WERI-Rb-1 (cell line): ENCODE measurements at places on chromosomes 1 and 21.

- DNase-seq = no peak
These were observed 126.5 kb downstream of the ADSS2 start for GRCh38 chr1:244325056-244325758.

DNA sequence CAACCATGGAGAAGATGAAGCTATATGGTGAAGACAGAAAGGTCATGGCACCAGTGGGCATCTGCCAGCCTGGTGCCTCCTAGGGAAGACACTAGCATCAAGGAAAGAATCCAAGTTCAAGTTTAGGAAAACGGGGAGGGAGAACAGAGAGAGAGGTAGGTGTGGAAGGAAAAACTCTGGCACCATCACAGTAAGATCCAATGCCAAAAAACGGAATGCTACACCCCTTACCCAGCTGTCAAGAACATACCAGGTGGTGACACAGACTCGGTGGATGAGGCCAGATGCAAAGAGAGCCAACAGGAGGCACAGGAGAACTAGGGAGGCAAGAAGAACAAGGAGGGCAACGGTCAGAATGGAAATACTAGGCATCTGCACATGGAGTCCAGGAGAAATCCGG lies 3.6 kb downstream of the KRTCAP2 start:
- peak; percentile 3 for DNase-seq

- DNase-seq = no peak
These were observed 19.5 kb upstream of the TSNAX start for GRCh38 chr1:231508941-231509340.

- DNase-seq = no peak
These were observed 226.0 kb upstream of the KAZN start for GRCh38 chr1:14372526-14372925.

- no peak for DNase-seq
These were observed 19.8 kb downstream of the ATP1A1 start for GRCh38 chr1:116392717-116393404.

GRCh38 chr1:27285274-27285660 lies 36.7 kb upstream of the TMEM222 start:
- DNase-seq = no peak

DNA sequence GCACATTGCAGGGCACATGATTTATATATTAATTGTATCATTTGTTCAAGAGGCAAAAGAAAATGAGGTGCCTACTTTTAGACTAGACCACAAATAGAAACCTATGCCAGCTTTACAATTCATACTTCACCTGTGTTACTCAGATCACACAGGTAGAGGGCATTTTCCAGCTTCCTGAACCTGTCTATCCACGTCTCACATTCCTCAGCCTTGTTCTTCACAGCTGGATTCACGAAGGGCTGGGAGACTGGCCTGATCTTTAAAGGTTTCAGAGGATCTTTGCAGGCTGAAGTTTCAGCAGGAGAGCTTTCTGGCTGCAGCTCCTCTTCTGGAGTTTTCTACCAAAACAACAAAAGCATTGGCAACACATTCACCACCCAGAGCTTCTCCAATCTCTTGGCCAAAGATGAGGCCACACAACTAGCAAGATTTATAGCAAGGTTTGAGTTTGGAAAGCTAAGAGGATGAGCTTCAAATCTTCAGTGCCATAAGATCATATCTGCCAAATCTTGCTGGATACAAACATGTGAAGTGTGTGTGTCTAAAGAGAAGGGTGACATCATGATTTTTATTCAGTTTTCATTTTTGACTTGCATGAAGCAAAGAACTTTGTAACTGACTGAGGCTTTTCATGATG lies 71.0 kb upstream of the CYP2J2 start:
- DNase-seq = no peak

- DNase-seq = peak; percentile 83
These were observed 10.7 kb downstream of the PIGR start for GRCh38 chr1:206935491-206936067.

GRCh38 chr21:38389896-38390295 lies 108.4 kb downstream of the ERG start:
- no peak for DNase-seq

- DNase-seq = no peak
These were observed 890.3 kb upstream of the ADGRL2 start for GRCh38 chr1:80910426-80910825.

DNA sequence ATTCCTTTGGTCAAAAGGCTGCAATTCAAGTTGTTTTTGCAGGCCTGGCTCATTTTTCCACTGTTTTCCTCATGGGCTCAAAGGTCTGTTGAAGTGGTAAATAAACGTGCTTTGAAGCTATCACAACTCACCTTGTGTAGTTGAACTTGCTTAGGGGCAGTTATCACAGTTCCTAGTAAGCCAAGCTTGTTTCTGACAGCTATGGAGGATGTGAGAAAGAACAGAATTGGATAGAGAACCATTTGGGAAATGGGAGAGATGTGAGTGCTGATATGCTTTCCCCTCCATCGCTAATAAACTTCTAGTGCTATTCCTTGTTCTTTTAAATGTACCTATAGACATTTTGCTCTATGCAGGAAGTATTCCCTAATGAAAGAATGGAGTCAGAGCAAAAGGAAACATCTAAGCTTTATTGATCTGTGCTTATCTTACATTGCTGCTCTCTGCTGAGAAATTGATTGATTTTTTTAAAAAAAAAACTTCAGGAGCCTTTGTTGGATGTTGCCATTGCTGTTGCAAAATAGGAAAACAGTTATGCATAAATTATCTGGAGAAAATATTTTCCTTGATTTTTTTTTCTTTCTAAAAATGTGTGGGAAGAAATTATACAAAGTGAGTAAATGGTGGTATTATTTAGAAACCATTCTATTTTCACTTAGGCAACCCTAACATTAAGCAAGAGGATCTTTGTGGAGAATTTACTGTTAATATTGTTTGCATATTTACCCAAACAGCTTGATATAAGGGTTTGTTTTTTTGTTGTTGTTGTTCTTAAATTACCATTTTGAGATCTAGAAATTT lies 118.2 kb downstream of the MAGI3 start:
- no peak for DNase-seq

DNA sequence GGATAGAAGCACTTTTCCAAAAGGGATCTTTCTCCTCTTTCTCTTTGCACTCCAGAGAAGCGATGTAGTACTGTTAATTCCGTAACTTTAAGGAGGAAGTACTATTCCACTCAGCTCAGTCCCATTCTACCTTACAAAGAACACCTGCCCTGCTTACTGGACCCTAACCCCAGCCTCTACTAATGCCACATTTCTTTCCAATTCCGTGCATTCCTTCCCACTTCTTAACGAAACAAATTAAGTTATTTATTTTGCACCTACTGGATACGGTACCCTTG lies 511 bp downstream of the NDC1 start:
- no peak for DNase-seq

DNA sequence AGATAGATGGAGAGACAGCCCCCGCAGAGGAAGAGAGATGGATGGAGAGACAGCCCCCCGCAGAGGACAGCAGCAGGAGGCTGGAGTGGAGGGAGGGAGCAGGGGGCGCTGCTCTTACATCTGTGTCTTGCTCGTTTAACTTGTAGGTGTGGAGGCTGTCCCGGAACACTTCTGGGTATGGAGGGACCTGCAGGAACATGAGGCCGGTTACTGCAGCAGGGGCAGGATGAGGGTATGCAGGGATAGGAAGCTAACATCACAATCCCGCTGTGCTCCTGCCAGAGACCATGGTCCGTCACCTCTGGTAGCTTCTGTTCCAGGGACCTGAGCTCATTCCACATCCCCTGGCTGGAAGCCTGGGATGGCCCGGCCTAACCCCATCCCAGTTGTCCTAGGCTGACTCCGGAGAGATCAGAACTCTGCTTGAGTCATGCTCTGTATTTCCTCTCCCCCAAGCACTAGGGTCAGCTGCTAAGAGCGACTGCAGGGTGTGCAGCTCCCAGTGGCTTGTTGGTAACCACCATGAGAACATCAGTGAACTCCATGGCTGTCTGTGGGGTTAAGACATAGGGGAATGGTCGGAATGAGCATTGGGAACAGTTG lies 36.7 kb upstream of the GOLT1A start:
- peak; percentile 61 for DNase-seq

- DNase-seq = no peak
These were observed 135.7 kb upstream of the TIAM1 start for GRCh38 chr21:31479714-31480113.

GRCh38 chr1:230393722-230394121 lies 32.4 kb downstream of the PGBD5 start:
- no peak for DNase-seq

DNA sequence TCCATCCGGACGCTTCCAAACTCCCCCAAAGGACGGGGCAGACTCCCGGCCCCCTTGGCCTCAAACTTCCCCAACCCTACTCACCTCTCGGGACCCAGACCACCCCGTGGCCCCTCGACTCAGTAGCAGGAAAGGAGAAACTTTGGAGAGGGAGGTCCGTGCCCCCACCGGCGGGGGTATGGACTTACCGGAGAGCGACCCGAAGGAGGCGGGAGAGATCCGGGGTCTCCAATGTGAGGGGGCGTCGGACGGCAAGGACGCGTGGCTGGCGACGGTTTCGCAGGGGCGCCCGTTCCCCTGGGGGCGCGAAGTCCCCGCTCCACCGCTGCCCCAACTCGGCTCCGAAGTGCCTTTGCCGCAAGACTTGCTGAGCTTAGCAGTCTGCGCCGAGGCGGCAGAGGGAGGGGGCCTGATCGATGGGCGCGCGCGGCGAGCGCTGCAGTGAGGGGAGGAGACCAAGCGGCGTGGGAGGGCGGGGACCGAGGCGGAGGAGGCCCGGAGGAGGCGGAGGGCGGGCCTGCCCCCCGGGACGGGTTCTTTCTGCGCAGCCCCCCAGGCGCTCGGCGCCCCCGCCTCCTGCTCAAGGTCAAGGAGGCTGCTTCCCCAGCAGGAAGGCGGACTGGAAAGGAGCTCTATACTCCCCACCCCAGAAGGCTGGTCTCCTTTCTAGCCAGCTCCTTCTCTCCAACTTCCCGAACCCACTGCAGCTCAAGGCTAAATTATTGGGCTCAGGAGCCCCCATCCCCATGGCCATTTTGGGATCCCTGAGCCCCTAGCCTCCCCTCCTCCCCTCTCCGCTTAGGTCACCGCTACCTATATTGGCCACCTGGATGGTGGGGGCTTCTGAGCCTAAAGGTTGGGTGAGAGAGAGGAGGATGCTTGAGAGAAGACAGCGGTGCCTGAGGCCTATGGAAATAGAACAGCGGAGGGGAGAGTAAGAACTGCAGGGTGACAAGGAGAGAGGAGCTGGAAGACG lies at the start of gene SYT2:
SYT2 (minus strand) TSS at position 385 of the 976 bp plus-strand sequence. CDS start 104,682 bp downstream, outside the sequence.
- DNase-seq = peak; percentile 98

- peak; percentile 51 for DNase-seq
These were observed 25.5 kb downstream of the CAPN9 start for GRCh38 chr1:230772457-230773395.

- DNase-seq = no peak
These were observed 30.7 kb downstream of the GNG12 start for GRCh38 chr1:67802565-67802964.

GRCh38 chr21:37551331-37551992 lies 184.9 kb downstream of the DYRK1A start:
- DNase-seq = no peak

- DNase-seq = no peak
These were observed 22.9 kb downstream of the S1PR1 start for GRCh38 chr1:101259744-101260148.

DNA sequence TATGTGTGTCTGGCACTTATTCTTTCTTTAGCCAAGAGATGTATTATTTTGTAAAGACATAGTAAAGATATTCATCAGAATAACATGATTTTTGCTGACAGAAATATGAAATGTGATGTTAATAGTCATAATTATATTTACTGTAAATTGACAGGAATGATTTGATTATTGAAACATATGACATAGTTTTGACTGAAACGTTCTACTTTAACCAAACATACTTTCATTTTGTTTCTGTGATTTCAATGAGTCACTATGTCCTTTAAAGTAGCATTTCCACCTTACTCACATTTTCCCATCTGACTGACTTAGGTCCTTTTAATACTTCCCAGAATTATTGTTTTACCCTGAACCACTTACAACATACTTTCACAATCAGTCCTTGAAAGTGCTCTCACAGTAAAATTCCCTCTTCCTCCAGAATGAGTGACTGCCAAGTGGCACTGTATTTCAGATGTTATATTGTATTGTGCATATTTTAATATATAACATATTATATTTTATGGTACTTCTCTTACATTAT lies 437.9 kb downstream of the NCAM2 start:
- no peak for DNase-seq

DNA sequence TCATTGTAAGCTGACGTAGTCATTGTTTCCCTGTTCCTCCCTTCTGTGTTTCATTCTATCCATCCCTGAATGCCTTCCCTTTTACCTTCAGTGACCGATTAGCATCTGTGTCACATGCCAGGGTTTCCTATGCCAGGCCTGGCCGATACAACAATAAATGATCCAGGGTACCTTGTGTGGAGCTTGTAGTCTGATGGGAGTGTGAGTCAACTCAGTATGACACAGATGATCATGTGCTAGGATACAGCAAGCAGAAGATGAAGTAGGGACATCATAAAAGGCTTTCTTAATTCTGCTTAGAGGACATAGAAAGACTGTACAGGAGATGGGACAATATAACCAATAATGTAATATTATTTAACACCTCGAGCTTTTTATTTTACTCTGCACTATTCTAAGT lies 164.1 kb upstream of the C8B start:
- DNase-seq = no peak

DNA sequence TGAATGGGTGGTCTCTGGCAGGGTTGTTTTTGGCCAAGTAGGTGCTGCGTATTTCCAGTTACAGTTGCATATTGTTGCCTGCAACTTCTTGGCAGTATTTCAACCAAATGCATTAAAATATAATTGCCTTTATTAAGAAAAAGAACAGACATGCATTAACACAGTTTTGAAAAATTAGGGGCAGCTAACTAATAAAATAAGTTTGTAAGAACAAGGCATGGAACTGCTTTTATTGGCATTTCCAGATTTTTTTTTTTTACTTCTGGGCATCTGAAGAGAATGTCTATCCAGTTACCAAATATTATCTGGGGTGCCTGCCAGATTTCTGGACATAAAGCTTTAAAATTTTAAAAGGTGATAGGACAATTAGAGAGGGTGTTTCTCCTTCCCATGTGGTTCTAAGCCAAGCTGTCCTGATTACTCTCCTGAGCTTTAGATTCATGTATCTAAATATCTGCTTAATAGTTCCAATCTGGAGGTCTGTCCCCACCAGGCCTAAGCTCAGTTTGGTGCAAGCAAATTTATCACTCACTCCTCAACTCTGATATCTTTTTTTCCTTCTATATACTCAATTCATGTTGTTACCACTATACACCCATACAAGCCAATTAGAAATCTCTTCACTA lies 553.3 kb upstream of the USP24 start:
- no peak for DNase-seq

DNA sequence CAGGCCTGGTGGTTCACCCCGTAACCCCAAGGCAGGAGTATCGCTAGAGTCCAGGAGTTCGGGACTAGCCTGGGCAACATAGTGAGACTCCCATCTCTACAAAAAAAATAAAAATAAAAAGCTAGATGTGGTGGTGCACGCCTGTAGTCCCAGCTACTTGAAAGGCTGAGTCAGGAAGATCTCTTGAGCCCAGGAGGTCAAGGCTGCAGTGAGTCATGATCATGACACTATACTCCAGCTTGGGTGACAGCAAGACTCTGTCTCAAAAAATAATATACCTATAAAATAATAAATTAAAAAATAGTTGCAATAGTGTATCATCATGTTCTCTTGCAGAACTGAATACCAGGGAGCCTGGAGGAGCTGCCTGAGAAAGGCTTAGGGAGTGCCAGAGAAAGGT lies 19.9 kb upstream of the TMEM39B start:
- no peak for DNase-seq
